ENCODE measurements at places on chromosomes 3 and 15. TPM values are rescaled to one million over a fixed set of nuclear protein-coding genes. Genes with fewer than 3 reads are reported as not detected.

The GRM2 gene
- total RNA-seq = 34.7 TPM

The CORO2B gene
- 1.4 TPM for total RNA-seq

GRCh38 chr3:182303169-182303568 is 490.1 kb upstream of the ATP11B start:
- no peak overlapping the region for H3K27ac ChIP-seq
- H3K4me3 ChIP-seq = no peak overlapping the region
- no peaks in the 10 kb centered on the region for H3K36me3 ChIP-seq
- no peak for DNase-seq
- no peaks in the 10 kb centered on the region for H3K4me1 ChIP-seq

- H3K4me3 ChIP-seq = no peak overlapping the region
- no peak overlapping the region for H3K27ac ChIP-seq
- DNase-seq = no peak
These were observed 80.5 kb downstream of the LRTM1 start for GRCh38 chr3:54847361-54847760.

All from testis (tissue), 5 donors.